ENCODE measurements at places on chromosomes 7 and 10.

- peak; percentile 79 for DNase-seq
Observed at GRCh38 chr7:106947244-106947728, 82.2 kb downstream of the PIK3CG start.

DNA sequence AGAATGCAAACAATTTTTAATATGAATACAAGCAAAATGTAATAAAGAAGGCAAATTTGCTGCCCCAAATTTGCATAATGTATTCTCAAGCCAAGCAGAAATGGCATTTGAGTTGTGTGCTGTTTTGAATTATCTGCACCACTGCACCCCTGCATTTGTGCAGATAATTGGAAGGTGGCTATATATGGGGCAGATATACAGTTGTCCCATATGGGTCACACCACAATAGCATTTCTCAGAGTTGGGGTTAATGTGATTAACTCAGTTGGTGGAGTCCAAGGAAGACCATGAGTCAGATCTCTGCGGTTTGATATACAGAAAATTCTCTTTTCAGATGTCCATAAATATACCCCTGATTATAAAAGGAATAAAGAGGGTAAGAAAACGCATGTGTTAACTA is 68.9 kb upstream of the EXOC4 start:
- DNase-seq, result no peak

DNA sequence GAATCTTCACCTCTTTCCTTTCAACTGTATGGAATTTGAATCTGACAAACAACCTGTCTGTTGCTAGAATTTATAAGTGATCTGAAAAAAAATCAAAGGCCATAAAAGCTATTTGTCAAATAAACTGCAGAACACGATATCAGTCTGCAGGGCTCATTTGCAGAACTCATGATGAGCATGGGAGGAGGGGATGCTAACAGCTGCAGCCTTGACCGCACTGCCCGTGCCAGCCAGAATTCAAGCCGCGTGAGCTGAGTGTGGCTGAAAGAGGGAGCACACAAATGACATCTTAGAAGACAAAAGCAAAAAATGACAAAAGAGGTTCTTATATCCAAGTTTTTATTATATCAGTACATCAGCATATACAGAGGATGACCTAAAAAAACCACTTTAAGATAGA is 15.7 kb downstream of the LRRTM3 start:
- DNase-seq, result no peak

DNA sequence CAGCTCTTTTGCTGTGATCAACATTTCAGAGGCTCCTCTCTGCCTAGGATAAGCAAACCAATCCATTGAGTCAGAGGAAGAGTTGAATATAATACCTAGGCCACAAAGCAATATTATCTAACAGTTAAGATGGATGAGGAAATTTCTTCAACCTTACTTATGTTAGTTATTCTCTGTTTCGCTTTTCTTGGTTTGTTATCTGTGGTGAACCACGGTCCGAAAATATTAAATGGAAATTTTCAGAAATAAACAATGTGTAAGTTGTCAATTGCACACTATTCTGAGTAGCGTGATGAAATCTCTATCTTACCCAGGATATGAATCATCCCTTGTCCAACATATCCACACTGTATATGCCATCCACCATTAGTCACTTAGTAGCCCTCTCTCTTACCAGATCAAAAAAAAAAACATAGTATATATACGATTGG is 1.5 kb upstream of the HTR7 start:
- DNase-seq, result no peak

DNA sequence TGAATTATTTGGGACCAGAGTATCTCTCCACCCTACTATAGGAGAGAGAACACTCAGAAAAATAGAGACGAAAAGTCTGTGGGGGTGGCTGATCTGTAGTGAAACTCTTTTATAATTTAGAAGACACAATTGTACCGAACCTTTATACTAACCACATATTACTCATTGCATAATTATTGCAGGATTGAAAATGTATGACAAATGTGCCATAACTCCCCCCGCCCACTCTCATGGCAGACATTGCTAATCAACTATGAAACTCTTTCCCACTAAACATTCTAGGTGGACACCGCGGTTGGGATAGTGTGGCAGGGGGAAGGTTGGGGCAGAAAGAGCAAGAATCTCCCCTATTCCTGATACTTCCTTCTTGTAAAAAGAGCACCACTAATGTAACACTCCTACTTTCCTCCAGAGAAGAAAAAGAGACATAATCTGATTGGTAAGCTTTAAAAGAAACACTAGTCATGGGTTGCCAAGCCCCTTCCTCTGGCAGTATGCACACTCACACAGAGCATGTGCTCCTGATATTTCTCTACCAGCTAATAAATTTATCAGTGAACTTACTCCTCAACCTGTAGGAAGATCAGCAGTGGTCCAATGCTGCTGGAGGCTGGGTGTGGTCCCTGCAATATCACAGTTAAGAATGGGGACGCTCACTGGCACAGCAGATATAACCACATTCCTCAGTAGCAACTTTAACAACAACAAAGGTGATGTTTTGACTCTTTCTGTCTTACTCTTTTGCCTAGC is 18.7 kb upstream of the ARID5B start:
- DNase-seq, result no peak

DNA sequence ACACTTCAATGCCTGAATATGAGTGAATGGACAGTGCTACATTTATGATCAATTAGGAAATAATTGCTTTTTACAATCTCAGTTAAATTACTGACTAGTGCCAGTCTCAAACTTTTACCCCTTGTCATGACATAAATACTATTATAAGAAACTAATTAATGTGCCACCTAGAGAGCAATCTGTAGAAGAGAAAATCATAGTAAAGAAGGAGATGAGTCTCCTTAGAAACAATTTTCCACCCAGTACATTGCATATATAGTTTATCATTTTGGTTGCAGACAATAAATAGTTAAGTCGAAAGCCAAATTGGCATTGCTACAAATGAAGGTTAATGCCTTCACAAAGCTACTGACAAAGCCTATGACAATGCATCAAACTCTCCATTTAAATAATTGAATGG is 68.6 kb downstream of the SLC13A1 start:
- no peak for DNase-seq

DNA sequence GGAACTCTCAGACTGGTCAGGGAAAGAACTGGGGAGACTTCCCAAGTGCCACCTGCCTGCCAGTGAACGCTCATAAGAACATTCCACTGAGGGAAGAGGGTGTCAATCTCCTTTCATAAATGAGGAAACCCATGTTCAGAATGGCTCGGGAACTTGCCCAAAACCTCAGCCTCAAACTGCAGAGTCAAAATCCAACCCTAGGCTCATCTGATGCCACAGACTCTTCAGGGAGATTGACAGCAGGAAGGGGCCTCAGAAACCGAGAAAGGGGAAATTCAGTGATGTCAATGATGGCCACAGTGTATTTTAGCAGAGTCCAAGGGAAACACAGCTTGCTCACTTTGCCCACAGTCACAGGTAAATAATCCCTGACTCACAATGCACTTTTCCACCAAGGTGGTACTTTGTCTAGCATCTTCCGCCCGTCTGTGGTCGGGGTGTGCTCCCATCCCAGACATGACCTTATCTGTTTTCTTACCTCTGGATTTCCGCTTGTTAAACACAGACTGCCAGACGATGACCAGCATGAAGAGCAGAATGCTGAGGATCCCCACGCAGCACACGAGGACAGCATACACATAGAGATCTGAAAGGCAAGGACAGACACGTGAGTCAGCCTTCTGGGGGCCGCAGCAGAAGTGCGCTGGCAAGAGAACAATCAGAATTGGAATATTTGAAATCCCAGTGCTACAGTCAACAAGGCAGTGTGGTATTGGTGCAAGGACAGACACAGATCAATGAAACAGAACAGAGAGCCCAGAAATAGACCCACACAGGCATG is 38.4 kb downstream of the VSTM4 start:
- no peak for DNase-seq

- DNase-seq, result no peak
Observed at GRCh38 chr10:128850647-128851046, 616.4 kb upstream of the MGMT start.

DNA sequence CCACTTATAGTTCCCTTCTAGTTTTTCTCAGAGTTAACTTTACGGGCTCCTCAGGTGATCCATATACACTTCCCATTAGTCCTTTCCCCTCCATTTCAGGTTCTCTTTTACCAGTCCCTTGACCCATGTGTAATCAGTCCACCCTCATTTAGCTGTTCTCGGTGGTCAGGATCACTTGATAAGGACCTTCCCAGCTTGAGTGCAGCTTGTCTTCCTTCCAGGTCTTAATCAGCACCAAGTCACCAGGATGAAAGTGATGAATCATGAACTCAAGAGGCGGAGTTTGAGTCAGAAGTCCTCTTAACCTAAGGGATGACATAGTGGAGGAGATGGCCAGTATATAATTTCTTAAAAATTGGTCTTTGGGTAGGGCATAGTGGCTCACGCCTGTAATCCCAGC is 63.1 kb upstream of the CNTNAP2 start:
- no peak for DNase-seq

DNA sequence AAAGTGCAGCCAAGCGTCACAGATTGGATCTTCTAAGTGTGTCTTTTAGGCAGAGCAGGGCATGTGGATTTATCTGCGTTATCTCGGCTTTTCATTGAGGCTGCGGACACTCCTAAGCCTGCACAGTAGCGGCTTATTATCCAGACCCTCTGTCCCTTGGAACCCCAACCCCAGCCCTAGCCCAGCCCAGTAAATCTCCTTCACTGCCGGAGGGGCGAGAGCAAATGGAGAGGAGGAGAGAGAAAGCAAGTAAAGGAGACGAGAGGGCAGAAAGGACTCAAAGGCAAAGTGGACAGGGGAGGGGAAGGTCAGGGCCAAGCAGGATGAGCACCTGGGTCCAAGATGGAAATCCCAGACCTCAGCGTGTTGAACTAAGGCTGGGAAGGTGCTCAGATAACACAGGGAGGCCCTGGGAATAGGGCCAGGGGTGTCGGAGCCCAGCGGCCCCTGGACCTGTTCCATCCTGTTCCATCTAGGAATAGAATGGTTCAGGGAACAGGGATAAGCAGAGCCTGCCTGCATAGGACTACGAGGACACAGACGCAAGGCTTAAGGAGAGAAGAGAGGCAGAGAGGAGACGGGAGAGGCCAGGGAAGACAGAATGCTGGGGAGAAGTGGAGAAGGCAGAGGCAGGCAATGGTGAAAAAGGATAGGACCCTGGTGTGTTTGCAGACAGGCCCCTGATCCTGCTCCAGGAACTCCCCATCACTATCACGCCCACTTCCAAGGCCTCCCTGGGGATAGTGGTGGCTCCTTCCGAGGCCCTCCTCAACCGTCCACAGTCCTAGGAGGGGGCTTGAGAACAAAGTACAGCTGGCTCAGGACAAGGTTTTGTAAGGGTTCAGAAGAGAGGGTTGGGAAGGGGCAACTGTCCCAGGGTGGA is 99.6 kb downstream of the CHST15 start:
- no peak for DNase-seq

- DNase-seq, result no peak
Observed at GRCh38 chr7:140061607-140061930, 1.2 kb downstream of the PARP12 start.

DNA sequence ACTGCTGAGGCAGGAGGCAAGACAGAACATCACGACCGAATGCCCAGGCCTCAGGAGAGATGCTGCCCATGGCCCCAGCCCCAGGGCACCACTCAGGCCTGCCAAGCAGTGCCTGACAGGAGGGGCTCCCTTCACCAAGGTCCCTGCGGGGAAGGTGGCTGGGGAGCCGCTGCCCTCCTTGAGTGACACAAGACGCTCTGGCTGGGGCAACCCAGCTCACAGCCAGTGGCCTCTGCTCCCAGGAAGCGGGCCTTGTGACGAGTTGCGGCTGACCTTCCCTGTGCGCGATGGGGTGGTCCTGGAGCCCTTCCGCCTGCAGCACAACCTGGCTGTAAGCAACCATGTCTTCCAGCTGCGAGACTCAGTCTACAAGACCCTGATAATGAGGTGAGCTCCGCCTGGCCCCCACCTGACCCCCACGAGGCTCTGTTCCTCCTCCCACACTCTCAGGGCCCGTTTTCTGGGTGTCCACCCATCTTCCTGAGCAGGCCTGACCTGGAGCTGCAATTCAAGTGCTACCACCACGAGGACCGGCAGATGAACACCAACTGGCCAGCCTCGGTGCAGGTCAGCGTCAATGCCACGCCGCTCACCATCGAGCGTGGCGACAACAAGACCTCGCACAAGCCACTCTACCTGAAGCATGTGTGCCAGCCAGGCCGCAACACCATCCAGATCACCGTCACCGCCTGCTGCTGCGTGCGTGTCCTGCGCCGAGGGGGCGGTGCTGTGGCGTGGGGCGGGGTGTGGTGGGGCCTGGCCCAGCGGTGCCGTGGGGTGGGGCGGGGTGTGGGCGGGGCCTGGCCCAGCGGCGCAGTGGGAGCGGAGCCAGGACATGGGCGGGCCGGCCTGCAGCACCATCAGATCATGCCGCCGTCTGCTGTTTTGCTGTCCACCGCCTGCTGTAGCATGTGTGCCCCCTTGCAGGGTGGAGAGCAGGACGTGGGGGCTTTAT is 12.8 kb downstream of the ZMIZ2 start:
- no peak for DNase-seq

- DNase-seq, result no peak
Observed at GRCh38 chr7:84477786-84478478, 283.3 kb upstream of the SEMA3A start.

DNA sequence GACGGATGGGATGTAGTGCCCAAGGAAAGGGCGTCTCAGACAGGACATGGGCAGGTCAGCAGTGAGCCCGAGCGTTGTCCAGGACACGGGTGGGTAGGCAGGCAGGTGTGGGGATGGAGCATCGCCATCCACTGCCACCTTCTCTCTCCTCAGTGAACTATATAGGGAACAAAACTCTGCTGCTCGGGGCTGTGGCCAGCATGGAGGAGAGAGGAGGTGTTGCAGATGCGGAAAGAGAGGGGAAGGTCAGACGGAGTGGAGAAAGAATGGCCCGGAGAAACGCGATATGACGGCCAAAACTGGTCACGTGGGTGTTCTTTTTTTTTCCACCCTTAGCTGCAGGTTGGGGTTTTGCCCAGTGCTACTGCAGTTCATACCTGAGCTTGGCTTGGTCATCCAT is 71.2 kb downstream of the GRID1 start:
- DNase-seq, result no peak

Data from NCI-H1092 (cell line).